ENCODE measurements at places on chromosomes 6 and 20.

GRCh38 chr6:15628499-15629131 lies 34.2 kb downstream of the DTNBP1 start:
- no peak for DNase-seq

- no peak for DNase-seq
These were observed 206.0 kb upstream of the CDH4 start for GRCh38 chr20:61045876-61046585.

DNA sequence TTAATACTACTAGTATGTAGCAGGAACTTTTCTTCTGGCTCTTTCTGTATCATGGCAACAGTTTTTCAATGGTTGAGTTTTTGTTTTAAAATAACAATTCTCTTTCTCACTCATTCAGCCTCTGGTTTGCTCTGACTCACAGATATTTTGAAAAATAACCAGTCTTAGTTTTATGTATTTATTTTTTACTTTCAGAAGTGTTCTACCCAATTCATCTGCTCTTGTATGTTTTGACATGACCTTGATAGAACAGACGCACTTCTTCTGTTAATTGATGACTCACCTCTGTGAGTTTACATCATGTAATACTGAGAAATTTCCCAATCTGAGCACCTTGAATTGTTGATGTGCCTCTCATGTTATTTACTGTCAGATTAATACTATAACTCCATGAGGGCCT lies 178.9 kb downstream of the SASH1 start:
- DNase-seq, result no peak

DNA sequence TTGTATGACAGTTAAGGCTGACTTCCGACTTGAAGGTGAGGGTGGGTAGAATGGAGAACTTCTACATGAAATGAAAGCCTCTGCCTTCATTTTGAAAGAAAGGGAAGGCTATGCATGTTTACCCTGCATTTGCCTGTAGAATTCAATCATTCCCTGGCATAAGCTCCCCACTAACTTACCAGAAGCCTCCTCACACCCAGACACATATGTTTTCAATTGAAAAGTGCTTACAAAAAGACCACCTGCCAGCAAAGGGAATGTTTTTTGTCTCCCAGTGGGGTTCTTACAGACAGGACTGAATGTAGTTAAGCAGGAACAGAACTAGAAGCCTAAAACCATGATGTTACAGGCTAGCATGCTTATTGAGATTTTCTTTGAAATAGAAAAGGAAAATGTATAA lies 392.1 kb upstream of the HSF2 start:
- DNase-seq, result no peak

DNA sequence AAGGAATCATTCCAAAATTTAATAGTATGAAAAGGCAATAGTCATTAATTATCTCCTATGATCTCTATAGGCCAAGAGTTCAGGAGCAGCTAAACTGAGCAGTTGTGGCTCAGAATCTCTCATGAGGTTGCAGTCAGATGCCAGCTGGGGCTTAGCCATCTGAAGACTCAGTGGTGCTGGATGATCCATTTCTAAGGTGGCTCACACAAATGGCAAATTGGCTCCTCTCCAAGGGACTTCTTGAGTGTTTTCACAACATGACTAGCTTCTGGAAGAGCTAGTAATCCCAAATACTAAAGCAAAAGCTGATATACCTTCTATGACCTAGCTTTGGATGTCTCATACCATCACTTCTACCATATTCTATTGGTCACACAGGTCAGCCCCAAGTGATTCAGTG lies 104.2 kb downstream of the HAO1 start:
- no peak for DNase-seq

DNA sequence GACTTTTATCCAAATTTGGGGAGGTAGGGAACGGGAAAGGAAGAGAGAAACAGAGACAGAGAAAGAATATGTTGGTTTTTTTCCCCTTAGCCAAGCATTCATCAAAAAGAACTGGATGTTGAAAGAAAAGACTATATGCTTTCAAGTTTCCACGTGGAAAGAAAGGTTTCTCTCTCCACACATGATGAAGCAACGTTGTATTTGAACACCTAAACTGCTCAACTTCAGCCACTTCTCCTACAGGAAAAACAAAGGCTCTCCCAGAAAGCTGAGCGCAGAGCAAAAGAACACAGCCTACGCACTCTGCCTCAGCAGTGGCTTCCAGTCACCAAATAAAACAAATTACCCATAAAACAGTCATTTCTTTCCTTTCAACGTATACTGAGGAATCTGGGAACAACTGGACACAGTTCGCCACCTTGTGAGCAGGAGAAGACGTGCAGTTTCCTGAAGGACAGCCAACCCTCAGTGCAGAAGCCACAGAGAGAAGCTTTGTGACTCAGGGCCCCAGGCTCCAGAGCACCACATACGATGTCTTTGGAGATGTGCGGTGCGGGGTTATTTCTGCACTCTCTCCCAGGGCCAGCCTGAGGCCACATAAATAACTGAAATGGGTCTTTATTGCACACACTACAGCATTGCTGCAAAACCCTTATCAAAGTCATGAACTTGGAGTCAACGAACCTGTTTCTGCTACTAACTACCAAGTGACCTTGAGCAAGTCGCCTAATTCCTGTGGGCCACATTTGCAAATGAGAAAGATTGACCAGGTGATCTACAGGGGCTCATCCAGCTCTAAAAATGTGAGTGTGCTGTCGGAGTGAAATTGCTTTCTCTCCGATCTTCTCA lies 10.1 kb downstream of the IL17F start:
- DNase-seq, result no peak

GRCh38 chr6:133555685-133556084 lies 314.5 kb downstream of the EYA4 start:
- DNase-seq, result no peak

GRCh38 chr6:41929924-41930323 lies 8.6 kb downstream of the BYSL start:
- DNase-seq, result no peak

GRCh38 chr6:82511546-82511945 lies 147.9 kb downstream of the TPBG start:
- DNase-seq, result no peak

GRCh38 chr6:108610957-108611586 lies 50.4 kb downstream of the FOXO3 start:
- no peak for DNase-seq

- no peak for DNase-seq
These were observed 42.8 kb downstream of the APCDD1L start for GRCh38 chr20:58472273-58473018.

DNA sequence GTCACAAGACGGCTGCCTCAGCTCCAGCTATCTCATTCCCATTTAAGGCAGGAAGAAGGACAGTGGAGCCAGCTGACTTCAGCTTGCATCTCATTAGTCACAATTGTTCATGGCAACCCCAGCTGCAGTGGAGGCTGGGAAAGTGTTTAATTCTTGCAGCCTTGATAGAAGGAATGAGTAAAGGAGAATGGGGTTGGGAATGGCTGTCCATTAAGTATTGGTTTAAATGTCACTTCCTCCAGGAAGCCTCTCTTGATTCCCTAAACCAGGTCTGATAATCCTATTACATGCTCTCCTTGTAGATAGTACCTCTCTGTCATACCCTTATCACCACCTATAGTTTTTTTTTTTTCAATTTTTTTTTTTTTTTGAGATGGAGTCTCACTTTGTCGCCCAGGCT lies 166.4 kb downstream of the TFAP2C start:
- DNase-seq, result no peak

DNA sequence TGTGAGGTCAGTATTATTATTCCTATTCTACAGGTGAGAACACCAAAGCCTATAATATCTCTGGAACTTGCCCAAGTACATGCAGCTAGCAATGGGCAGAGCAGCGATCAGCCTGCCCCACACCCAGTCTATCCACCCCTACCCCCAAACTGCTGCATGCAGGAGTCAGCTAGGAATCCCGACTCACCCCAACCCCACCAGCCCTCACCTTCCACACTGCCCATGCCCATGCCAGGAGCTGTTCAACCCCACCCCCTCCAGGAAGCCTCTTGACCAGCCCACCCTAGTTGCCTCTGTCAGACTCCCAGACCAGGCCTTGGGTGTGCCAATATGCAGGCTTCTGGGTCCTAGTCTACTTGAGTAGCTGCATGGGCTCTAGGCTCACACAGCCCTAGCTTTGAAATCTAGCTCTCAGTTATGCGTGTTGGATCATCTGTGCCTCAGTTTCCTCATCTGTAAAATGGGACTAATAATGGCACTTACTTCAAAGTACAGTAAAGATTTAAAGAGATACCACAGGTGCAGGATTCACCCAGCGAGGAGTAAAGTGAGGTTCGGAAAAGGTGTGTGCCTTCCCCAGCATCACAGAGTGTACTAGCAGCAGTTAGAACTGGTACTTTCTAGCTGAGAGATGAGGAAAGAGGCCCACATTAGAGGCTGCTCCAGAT lies 173.2 kb downstream of the VEGFA start:
- DNase-seq, result no peak

GRCh38 chr6:73516514-73517489 lies 4.0 kb downstream of the EEF1A1 start:
- DNase-seq, result no peak

DNA sequence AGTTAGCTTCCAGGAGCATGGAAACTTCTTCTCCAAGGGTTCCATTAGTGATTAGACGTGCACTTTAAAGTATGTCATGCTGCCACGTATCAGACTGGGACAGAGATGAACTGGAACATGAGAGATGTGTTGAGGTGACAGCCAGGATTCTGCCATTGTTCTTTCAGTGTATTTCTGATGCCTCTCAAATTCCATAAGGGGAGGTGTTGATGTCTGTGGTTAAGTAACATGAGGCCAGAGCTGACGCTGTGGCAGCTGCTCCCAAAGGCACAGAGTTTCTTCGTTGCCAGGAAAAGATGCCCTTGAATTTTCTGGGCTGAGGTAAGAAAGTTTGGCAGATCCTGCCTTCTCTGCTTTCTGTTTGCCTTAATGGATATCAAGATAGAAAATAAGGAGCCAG lies 63.5 kb downstream of the TRMT6 start:
- DNase-seq, result no peak

DNA sequence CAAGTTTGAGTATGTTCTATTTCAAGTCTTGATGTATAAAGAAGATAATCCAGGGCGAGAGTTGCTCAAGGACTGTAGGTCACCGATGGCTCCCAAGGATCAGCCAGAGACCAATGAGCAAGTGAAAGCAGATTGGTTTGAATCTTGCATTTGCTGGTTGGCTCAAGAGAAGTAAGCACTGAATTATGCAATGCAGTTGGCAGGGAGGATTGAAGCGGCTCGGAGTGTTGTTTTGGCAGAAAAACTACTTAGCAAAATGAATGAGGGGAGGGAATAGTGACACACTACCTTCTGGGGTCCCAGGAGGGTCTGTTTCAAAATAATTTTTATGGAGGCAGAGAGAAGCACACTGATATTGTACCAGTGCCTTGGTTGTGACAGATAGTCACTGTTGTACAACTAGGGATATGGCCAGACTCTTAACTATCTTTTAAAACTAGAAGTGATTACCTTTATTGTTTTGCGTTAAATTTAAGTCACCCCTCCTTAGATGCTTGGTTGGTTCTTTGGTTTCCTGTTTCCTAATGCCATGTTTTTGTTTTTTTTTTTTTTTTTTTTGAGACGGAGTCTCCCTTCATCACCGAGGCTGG lies 15.7 kb downstream of the SASH1 start:
- no peak for DNase-seq

- no peak for DNase-seq
These were observed 169.7 kb downstream of the ATXN1 start for GRCh38 chr6:16591396-16592222.

DNA sequence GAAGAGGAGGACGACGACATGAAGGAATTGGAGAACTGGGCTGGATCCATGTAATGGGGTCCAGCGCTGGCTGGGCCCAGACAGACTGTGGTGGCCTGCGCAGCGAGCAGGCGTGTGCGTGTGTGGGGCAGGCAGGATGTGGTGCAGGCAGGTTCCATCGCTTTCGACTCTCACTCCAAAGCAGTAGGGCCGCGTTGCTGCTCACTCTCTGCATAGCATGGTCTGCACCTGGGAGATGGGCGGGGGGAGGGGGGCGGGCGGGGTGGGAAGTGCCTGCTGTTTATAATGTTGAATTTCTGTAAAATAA lies 42.3 kb downstream of the CHMP4B start:
- no peak for DNase-seq

DNA sequence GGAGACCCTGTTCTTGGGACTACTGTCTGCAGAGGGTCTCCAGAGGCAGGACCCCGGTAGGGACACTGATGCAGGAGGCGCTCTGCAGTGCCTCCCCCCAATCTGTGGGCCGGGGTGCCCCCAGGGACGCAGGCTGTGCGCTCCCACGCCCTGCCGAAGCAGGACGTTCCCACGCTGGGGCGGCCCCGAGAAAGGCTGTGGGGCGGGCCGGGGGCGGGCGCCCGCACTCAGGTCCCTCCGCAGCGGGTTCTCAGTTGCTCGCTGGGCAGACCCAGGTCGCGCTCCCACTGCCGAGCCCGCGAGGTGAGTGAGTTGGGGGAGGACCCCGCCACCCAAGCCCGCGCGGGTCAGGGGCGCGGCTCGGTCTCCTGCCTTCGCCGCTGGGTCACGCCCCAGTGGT lies at the start of gene COX4I2:
Gene COX4I2, plus strand, starts transcription at position 253 of the 400 bp plus-strand sequence. CDS start 1,106 bp downstream, outside the sequence.
- no peak for DNase-seq

DNA sequence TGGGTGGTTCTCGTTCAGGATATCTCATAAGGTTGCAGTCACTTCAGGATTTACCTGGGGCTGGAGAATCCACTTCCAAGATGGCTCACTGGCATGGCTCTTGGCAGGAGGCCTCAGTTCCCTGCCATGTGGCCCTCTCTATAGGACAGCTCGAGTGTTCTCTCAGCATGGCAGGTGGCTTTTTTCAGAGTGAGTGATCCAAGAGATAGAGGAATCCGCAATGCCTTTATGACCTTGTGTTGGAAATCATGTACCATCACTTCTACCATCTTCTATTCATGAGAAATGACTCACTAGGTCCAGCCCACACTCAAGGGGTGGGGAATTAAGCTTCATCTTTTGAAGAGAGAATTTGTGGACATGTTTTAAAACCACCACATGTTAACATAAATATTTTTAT lies 37.8 kb downstream of the PPP1R16B start:
- no peak for DNase-seq

- no peak for DNase-seq
These were observed 84.6 kb downstream of the TXNDC5 start for GRCh38 chr6:7825986-7826385.

DNA sequence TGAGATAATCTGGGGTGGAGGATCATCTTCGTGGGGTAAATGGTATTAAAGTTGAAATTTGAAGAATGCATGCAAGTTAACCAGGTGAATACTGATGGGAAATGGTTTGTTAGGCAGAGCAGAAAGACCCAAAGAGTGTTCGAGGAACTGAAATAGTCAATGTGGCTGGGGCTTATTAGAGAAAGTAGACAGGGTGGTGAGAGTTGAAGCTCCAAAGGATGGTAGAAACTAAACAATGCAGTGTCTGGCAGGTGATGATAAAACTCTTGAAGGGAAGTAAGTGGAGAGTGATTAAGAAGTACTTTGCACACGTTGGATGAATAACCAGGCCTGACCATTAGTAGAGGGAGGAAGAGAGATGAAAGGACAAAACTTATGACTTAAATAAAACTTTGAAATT lies 39.8 kb upstream of the CENPW start:
- no peak for DNase-seq

GRCh38 chr6:147122823-147123222 lies 81.4 kb upstream of the STXBP5 start:
- no peak for DNase-seq

Data from NCI-H774 (cell line).